Stimulated activated naive CD4-positive, alpha-beta T cell treated with Interleukin-2 at 50 U/mL for 16 hours (primary cell): ENCODE measurements at places on chromosomes 2 and 18.

GRCh38 chr2:158989165-158989564 is 20.7 kb downstream of the TANC1 start:
- no peak for DNase-seq

- no peak for DNase-seq
Observed at GRCh38 chr2:210715560-210716082, 159.2 kb downstream of the CPS1 start.

DNA sequence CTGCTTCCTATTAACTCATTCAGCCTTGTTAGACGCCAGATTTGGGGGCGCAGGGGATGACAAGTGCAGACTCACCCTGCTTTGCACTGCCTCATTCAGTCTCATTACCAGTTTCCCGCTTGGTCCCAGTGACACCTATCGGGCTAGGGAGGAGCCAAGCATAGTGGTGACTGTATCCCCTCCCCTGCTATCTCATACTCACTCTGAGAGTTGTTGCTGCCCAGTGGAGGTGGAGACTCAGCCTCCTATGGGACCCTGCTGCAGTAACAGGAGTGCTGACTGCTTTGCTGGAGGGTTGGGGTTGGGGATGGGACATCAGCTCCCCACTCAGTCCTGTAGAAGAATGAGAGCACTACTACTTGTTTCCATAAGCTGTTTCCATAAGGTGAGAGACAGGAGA is 21.3 kb upstream of the PIK3C3 start:
- DNase-seq = no peak

DNA sequence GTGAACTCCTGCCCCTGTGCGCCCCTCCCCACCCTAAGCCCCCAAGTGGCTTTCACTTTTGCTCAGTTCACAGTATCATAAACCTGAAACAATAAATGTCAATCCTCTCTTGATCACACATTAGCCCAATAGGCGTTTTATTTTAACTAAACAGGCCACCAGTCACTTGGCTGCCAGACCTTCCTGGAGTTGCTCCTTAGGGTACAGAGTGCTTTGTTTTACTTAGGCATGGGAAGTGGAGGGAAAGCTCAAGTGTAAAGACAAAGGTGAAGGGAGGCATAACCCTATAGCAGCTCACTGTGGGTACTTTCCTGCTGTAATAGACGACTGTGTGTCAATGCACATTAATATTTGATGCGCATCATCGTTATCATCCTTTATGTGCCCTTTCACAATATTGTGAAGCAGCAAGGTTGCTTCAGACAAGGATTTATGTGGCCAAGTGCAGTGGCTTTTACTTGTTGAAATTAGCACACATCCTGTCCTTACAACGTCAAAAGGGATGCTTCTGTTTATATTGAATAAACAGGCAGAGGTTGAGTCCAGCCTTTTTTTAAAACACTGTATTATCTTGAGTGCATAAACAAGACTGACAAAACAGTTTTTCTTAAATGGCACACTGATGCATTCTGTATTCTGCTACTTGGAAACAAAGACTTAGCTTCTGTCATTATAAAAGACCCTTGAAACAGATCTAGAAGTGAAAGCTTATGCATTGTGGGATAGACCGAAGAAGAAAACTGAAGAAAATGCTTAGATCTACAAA is 168.5 kb downstream of the TMEFF2 start:
- DNase-seq = no peak

DNA sequence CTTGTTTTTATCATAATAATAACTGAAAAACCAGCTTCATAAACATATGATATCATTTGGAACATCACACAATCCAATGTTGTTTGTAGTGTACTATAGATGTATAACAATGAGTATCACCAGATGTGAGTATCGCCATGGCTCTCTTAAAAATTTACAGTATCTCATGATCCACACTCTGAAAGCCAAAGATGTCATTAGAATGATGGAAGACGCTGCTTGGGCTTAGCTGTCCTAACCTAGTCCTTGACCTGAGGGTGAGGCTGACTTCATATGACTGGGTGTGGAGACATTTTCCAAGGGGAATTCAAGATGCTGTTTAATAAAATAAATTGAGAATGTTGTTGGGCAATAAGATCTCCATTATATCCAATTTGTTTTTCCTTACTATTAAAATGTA is 242.6 kb downstream of the RIT2 start:
- DNase-seq = no peak

- no peak for DNase-seq
Observed at GRCh38 chr2:16725549-16725948, 59.9 kb upstream of the CYRIA start.

DNA sequence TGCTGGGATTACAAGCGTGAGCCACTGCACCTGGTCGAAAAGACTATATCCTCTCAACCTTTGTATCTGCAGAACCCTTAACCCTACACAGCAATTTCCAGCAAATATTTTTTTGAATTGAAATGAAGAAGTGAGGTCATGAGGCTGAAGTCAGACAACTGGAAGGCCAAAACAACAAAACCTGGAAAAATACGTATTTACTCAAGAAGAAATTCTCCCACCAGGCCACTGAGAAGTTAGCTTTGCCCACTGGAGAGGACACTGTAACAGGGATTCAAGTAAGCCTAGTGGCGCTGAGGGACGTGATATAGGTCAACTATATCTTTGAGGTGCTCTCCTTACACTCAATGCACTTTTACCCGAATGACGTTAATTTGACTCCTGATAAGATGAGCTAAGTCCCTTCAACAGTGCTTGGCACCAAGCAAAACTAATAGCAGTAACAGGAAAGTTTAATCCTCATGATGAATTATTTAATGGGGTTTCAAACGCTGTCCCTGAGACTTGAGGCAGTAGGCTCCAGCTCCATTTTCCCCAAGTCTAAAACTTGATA is 1.9 kb downstream of the HDLBP start:
- DNase-seq = no peak

GRCh38 chr18:62498616-62499262 is 24.1 kb upstream of the ZCCHC2 start:
- DNase-seq = no peak

DNA sequence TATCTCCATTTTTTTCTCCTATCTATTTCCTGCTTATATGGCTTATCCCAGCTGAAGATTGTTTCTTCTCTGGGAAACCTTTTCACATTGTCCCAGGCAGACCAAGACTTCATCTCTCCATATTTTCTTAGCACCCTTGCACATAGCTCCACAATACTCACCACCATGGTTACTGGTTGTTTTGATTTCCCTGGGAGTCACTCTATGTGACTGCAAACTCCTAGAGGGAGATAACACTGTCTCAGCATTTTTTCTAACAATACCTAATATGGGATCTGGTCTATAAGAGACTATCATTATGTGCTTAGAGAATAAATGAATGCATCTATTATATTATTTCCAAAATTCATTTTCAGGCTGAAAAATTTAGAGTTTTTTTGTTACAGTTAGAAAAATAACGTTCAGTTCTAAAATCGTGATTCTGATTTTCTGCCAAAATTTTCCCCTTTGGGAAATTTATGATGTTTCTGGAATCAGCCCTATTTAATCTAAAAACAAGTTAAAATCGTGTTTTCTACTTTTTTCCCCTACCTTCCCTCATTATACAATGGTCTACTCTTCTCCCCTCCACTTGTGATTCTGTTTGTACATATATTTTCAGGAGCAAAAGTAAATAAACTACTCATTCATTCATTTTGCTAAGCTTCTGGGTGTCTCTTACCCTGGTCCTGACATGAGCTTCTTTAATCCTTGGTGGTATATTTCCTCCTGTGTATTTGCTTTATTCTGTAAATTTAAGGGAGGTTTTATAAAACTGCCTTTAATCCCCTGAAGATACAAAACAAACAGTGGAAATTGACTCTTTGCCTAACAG is 95.4 kb downstream of the HNMT start:
- DNase-seq = no peak

GRCh38 chr2:198657512-198658121 is 800.1 kb downstream of the SATB2 start:
- DNase-seq = no peak

- no peak for DNase-seq
Observed at GRCh38 chr18:78069784-78070664, 820.4 kb downstream of the GALR1 start.

GRCh38 chr2:152835674-152836073 is 117.3 kb downstream of the ARL6IP6 start:
- DNase-seq = no peak

DNA sequence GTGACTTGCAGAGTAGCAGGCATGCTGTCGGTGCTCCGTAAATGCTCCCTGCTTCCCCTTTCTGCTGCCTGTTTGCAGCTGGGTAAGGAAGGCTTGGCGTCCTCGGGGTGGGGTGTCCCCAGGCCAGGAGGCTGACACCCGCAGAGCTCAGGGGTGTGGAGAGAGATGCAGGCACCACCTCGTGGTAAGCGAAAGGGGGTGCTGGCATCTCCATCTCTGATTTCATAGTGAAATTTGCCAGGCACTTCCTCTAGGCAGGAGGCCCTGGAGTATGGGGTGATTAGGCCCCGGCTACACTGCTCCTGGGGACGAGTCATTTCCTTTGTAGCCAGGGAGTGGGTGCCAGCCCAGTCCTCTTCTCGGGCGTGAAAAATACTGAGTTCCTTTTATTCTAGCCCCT is 160.4 kb downstream of the KLHL29 start:
- DNase-seq = no peak

- DNase-seq = no peak
Observed at GRCh38 chr2:113809076-113809736, 52.8 kb upstream of the SLC35F5 start.

GRCh38 chr2:111694700-111695101 is 189.3 kb downstream of the ANAPC1 start:
- DNase-seq = no peak

DNA sequence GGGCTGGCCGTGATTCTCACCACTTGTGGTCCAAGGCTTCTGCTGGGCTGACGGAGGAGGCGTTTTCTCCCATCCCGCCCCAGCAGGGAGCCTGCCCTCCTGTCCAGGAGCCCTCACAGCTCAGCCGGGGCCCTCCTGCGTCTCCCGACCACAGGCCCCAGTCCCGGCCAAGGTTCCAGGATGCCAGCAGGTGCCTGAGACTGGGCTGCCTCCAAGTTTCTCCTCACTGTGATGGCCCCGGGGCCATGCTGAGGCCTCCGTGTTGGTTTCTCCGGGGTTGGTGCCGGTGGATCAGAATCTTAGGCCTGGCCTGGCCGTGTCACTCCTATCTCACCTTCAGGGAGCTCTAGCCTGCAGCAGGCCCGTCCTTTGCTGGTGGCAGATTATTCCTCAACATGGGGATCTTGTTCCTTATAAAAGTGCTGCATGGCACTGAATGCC is 5.9 kb downstream of the KCNG2 start:
- no peak for DNase-seq

GRCh38 chr2:239377591-239377990 is 23.2 kb downstream of the HDAC4 start:
- no peak for DNase-seq
